ENCODE measurements at places on chromosomes 7 and 10.

DNA sequence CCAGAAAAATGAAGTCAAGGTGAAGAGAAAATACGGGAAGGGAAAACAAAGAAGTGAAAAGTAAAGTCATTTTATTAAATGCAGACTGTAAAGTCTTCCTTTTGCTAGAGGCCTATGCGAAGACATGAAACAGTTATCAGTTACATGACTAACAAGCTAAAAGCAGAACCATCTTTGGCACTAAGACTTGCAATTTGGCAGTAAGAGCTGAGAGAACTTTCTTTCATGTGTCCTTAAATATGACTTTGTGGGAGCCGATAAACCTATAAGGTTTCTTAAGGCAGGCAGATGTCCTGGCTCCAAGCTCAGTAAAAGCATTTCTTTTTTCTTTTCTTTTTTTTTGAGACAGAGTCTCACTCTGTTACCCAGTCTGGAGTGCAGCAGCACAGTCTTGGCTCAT lies 10.4 kb downstream of the ANLN start:
- no peak for DNase-seq

- DNase-seq = no peak
Observed at GRCh38 chr7:34603711-34604444, 54.1 kb upstream of the NPSR1 start.

- DNase-seq = no peak
Observed at GRCh38 chr10:100749309-100750217, 4.2 kb downstream of the PAX2 start.

- no peak for DNase-seq
Observed at GRCh38 chr7:100016215-100016901, 962 bp downstream of the ZKSCAN1 start.

DNA sequence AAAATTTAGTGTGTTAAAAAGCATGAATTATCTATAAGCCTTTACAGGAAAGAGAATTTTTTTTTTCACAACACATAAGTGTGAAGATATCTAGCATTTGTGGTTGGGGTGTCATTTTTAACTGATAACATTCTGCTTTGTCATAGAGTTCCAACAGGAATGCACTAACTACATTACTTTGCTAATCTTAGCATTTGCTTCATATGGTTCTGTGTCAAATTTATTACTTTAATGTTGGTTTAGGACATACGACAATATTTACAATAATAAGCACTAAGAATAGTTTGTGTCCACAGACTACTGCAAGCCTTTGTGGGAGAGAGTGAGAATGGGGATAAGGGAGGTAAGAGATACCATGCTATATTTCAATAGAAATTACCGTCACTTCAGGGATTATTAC lies 40.6 kb upstream of the MAGI2 start:
- DNase-seq = no peak
